ENCODE measurements at places on chromosomes 4 and X.

DNA sequence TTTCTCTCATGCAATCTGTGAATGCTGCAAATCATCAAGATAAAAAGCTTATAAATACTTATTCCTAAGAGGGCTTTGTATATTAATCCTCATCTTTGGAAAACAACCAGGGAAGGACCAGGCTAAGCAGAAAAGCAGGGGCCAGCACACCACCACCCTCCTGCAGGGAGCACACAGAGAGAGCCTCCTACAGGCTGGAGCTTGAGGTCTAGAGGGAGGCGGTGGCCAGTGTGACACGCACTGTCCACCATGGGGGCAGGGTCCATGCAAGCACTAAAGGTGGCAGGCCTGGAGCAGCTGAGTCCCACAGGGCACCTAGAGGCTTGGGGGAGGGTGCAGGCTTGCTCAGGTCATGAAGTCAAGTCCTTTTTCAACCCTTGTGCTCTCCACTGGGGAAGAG, 236.9 kb downstream of the TACR3 start:
- no peak for DNase-seq

GRCh38 chr4:7569810-7570783, 135.4 kb upstream of the PSAPL1 start:
- DNase-seq, result no peak

DNA sequence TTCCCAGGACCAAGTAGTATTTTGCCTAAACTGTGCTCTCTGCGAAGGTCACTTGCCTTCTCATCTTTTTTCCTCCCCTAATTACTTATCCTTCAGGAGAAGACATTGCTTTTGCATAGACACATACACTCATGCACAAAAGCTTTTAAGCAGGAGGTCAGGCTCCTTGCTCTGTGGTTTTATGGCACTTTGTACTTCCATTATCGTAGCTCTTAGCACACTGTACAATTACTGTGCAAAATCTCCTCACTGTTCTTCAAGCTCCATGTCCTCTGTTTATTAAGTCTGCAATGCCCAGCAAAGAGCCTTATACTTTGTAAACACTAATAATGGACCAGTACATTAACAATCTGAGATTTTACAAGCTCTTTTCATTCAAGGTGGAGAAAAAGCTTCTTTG, 188.4 kb upstream of the GNPDA2 start:
- no peak for DNase-seq

DNA sequence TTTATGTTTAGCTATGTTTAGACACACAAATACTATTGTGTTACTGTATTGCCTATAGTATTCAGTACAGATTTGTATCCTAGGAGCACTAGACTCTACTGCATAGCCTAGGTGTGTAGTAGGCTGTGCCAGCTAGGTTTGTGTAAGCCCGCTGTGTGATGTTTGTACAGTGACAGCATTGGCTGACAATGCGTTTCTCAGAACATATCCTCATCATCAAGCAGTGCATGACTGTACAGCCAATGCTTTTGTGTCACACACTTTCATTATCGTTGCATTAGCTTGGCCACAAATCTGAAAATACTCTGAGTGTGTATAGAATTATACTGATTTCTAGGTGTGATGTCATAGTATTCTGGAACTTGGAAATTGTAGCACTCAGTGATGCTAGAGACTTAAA, 63.4 kb downstream of the CLDN34 start:
- DNase-seq, result no peak

DNA sequence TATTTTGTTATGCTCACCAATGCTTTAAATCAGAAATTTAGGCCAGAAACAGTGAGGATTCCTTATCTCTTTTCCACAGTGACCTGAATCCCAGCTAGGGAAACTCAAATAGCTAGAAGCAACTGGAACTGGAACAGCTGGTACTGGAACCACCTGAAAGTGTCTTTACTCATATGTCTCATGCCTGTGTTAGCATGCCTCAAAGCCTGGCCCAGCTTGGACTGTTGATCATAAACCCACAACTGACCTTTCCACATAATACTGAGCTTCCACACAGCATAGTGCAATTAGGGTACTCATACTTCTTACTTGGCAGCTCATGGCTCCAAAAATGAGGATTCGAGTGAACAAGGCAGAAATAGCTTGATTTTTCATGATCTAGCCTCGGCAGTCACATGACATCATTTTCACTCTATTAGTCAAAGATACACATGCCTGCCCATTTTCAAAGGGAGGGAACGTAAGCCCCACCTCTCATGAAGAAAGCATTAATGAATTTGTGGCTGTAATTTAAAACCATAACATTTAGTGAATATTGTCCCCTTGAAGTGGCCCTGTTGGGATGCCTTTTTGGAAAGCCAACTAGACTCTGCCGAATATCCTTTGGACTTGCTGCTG, 80.8 kb upstream of the ACSL1 start:
- DNase-seq, result no peak

- no peak for DNase-seq
Measured at GRCh38 chr4:24489870-24490269, 94.5 kb downstream of the DHX15 start.

GRCh38 chr4:4502694-4503311, 39.0 kb downstream of the STX18 start:
- no peak for DNase-seq

- DNase-seq, result no peak
Measured at GRCh38 chrX:56975611-56976010, 19.7 kb downstream of the SPIN3 start.

- DNase-seq, result no peak
Measured at GRCh38 chrX:9403374-9403773, 61.5 kb upstream of the TBL1X start.

DNA sequence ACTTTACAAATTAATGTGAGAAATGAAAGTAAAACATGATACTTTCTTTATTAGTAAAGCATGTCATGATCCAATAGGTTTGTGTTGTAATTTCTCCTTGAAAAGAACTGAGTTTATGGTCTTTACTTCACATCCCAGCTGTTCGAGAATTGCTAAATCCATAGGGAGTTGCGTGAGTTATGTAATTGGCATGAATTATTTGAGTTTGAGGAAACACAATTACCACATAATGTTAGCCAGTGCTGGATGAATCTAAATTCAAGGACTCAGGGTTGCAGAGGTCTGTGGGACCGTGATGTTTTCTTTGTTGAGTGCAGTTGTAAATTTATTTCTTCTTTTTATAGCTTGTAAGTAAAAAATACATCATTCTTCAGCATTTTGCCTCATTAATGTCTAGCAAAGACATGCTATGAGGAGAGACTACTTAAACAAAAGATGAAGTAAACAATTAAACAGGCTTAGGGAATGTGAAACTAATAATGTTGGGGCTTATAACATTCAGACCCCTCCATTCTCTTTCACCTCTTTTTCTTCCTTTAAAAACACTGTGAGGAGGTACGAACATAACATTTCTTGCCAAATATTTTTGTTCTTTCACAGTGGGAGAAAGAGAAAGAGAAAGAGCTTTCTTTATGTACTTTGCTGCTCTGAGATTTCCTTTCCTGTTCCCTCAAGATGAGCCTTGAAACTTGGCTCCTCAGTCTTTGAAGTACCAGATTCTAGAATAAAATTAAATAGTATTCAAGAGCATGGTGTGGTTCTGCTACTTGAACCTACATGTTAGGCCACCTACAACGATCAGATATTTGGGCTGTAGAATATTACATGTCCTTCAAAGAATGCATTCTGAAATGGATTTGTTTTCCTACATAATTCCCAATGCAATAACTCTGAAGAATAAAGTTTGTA, 159.6 kb upstream of the ANK2 start:
- no peak for DNase-seq

- no peak for DNase-seq
Measured at GRCh38 chr4:185479507-185479971, 8.0 kb upstream of the CCDC110 start.

DNA sequence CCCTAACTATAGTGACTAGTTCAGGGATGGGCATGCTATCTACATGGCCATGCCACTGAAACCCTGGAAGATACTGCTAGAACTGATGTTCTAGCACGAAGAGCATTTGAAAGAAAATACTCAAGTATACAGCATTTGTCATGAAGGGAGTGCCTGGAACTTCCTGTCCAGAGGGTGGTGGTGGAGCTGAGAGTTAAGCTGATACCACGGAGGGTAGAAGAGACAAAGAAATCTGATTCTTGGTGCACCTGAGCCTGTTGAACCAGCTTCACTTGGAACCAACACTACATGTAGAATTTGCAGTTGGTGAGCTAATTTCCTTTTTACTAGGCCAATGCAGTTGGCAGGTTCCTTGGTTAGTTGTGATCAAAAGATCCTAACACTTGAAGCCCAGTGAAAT, 116.4 kb downstream of the CCNG2 start:
- no peak for DNase-seq

DNA sequence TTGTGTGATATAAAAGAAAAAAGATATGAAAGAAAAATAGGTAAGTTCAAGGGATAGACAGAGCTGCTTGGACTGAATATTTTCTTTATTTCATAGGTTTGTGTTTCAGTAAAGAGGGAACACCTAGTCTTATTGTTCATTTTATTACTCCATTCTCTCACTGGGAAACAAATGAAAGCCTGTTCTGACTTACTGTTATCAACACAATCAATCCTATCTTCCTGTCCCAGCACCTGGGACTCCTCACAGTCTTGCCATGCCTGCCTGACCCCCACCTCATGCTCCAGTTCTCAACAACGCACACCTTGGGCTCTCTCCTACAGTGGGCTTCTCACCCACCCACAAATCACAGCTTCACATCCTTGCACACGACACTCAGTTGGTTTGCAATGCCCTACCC, 189.5 kb downstream of the PRDM5 start:
- DNase-seq, result no peak

DNA sequence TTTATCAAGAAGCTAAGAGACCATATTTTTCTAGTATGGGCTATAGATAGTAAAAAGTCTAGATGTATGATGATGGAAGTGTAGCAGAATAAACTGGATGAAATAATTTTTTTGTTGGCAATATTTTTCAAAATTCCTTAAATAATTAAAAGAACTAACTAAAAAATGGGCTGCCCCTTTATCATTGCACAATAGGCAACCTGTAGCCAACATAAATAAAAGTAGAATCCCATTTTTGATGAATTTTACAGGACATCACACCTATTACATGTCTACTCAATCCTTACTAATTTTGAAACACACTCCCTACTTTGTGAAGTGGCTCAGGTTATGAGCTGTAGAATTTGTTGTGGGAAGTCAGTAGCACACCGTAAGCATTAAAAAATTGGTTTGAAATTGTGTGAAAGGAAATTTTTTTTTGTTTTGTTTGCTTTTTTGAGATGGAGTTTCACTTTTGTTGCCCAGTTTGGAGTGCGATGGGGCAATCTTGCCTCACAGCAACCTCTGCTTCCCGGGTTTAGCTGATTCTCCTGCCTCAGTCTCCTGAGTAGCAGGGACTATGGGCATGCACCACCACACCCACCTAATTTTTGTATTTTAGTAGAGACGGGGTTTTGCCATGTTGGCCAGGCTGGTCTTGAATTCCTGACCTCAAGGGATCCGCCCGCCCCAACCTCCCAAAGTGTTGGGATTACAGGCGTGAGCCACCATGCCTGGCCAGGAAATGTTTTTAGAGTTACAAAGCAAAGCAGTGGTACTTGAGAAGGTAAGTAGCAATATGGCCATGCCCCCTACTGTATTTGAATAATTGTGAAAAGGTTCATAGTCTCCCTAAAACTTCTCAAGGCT, 8.9 kb upstream of the RUFY3 start:
- no peak for DNase-seq

DNA sequence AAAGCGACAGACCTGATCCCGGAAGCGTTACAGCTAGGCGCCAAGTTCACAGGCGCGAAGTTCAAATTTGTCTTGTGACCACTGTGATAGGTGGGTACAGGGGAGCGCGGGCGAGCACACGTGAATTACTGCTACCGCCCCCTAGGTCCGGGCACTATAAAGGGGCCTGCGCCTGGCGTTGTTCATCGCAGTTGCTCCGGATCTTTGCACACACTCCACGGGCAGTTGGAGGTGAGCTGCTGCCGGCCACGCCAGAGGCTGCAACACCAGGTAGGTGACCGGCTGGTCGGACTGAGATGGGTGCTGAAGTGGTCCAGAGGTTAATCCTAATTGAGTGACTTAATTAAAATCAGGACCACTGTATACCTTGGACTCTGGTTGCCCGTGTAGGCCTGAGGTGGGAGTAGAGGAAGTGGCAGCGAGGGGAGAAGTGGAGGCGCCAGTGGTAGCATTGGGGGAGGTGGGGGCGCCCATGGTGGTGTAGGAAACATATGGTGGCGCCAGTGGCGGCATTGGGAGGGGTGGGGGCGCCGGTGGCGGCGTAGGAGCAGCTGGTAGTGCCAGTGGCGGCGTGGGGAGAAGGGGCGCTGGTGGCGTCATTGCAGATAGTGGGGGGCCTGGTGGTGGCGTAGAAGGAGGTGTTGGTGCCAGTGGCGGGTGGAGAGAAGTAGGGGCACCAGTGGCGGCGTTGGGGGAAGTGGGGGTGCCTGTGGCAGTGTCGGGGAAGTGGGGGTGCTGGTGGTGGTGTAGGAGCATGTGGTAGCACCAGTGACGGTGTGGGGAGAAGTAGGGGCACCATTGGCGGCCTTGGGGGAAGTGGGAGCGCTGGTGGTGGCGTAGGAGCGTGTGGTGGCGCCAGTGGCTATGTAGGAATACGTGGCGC, at the start of gene GCNA:
GCNA (plus strand) TSS at position 185 of the 883 bp plus-strand sequence. CDS start 2,385 bp downstream, outside the sequence.
- no peak for DNase-seq

DNA sequence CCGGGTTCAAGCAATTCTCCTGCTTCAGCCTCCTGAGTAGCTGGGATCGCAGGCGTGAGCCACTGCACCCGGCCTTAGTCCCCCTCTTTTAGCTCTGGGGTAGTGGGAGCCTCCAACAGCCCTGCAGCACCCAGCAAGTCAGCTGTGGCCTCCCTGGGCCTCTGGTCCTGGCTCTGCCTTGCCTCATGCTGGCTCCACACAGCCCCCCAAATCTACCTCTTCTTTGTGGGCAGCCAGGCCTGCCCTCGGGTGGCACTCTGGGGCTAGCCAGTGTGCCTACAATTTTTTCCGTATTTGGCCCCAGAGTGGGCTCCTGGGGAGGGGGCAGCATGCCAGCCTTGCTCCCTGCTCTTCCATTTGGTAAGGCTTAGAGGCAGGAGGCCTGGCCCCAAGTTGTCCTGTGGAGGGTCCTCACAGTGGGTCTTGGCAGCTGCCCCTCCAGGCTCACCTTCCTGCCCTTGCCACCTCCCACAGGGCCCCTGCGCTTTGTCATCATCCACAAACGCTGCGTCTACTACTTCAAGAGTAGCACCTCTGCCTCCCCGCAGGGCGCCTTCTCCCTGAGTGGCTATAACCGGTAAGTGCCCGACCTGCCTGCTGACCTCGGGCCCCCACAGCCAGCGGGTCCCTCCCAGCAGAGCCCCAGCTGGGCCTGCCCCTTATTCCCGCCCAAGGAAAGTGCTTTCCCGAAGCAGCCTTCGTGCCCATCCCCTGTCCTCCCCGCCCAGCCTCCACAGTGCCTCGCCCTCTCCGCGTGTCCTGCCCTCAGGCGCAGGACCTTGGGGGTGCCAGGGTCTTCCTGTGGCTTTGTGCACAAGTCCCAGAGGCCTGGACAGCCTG, 21.0 kb upstream of the ADD1 start:
- DNase-seq, result no peak

DNA sequence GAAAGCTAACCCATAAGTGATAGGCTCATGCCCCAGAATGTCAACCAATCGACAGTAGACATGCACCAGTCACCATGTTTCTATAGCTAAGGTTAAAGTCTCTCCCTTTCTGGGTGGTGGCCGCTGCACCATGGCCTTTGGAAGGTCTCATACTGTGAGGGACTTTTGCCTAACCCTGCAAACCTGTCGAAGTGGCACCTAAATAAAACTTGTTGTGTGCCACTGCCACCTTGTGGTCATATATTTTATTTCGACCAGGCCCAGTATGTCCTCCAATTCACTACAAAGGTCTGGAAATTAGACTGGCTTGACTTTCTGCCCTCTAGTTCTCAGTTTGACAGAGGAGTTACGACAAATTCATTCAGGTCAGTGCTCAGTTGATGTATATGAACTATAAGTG, 163.1 kb downstream of the SMARCA1 start:
- no peak for DNase-seq

- DNase-seq, result no peak
Measured at GRCh38 chrX:2831471-2832228, 2.9 kb downstream of the GYG2 start.

Measured in stimulated activated CD8-positive, alpha-beta memory T cell treated with anti-CD3 and anti-CD28 coated beads, Interleukin-2, amount 100 ng/mL, for 1 hour (primary cell).